ENCODE measurements at places on chromosomes 13 and 19.

DNA sequence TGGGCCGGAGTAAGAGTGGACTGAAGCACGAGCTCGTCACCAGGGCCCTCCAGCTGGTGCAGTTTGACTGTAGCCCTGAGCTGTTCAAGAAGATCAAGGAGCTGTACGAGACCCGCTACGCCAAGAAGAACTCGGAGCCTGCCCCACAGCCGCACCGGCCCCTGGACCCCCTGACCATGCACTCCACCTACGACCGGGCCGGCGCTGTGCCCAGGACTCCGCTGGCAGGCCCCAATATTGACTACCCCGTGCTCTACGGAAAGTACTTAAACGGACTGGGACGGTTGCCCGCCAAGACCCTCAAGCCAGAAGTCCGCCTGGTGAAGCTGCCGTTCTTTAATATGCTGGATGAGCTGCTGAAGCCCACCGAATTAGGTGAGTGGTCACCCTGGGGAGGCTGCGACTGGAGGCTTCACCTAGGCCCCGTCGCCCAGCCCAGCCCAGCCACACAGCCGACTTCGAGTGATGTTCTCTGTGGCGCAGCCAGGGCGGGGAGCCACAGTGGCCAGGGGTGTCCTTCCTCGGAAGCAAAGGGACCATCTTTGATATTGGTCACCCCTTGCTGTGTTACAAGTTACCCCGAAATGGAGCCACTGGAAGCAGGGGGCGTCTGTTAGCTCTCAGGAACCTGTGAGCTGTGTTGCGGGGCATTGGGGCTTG, 5.6 kb downstream of the PIAS4 start:
- DNase-seq: no peak

GRCh38 chr13:106100171-106100919, 435.1 kb downstream of the EFNB2 start:
- no peak for DNase-seq

- DNase-seq: peak; percentile 69
These were observed 4.7 kb downstream of the SLC1A5 start for GRCh38 chr19:46783670-46784069.

- DNase-seq: peak; percentile 99
These were observed 2.8 kb downstream of the MAST1 start for GRCh38 chr19:12841094-12841493.

GRCh38 chr13:112980434-112980833, 11.4 kb downstream of the MCF2L start:
- DNase-seq: no peak

- no peak for DNase-seq
These were observed 9.1 kb downstream of the FFAR2 start for GRCh38 chr19:35457173-35457572.

GRCh38 chr19:17097593-17098126, 22.1 kb downstream of the MYO9B start:
- DNase-seq: no peak

DNA sequence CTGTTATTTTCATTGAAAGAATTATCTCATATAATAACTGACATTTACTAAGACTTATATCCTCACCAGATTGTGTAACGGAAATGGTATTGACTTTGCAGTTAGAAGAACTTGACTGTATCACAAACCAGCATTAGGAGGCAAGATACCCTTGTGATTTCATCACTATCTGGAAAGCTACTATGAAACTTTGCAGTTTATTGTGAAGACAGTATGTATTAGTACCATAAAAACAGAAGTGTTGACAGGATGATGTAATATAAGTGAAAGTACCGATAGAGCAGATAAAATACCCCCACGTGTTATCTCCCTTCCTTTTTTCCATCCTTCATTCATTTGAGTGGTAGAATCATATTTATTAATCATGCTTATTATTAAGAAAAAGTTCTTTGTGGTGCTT, 365.7 kb upstream of the KLHL1 start:
- no peak for DNase-seq

DNA sequence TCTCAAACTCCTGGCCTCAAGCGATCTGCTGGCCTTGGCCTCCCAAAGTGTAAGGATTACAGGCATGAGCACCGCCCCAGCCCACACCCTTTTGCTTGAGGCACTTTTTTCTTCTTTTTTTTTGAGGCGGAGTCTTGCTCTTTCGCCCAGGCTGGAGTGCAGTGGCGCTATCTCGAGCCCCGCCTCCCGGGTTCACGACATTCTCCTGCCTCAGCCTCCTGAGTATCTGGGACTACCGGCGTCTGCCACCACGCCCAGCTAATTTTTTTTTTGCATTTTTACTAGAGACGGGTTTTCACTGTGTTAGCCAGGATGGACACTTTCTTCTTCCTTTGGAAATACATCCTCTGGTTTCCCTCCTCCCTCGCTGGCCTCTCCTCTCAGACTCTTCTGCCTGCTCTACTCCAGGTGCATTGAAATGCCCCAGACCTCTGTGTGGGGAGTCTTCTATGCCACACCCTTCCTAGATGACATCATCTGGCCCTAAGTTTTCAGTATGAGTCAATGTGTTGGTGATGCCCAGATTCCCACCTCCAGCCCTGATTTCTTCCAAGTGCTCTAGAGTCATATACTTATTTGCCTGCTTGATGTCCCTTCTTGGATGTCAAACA, 20.7 kb upstream of the TPT1 start:
- DNase-seq: no peak

DNA sequence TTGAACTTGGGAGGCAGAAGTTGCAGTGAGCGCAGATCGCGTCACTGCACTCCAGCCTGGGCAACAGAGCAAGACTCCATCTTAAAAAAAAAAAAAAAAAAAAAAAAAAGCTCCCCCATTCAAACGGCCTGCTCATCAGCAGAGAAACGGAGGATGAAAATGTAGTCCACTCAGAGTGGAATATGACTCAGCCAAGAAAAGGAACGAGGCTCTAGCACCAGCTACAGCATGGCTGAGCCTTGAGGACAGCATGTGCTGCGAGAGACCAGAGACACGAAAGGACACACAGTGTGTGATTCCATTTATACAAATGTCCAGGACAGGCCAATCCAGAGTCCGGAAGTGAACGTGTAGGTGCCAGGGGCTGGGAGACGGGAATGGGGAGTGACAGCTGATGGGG, 18.1 kb upstream of the MIER2 start:
- DNase-seq: no peak

GRCh38 chr13:29294821-29295220, 300.7 kb downstream of the SLC7A1 start:
- DNase-seq: no peak

DNA sequence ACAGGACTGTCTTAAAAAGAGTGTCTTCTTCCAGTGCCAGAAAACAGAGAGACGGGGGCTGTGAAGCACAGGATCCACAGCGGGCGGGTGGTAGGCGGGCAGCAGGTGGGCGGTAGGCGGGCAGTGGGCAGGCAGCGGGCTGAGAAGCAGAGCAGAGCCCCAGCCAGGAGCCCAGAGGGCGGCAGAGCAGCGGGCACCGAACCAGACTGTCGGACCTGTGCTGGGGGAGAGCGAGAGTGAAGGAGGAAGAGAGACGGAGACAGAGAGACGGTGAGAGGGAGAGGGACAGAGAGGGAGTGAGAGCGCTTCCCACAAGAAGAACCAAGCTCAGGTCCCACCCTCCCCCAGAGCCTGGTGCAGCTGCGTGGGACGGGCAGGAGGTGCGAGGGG, 30.3 kb downstream of the RASA3 start:
- no peak for DNase-seq

DNA sequence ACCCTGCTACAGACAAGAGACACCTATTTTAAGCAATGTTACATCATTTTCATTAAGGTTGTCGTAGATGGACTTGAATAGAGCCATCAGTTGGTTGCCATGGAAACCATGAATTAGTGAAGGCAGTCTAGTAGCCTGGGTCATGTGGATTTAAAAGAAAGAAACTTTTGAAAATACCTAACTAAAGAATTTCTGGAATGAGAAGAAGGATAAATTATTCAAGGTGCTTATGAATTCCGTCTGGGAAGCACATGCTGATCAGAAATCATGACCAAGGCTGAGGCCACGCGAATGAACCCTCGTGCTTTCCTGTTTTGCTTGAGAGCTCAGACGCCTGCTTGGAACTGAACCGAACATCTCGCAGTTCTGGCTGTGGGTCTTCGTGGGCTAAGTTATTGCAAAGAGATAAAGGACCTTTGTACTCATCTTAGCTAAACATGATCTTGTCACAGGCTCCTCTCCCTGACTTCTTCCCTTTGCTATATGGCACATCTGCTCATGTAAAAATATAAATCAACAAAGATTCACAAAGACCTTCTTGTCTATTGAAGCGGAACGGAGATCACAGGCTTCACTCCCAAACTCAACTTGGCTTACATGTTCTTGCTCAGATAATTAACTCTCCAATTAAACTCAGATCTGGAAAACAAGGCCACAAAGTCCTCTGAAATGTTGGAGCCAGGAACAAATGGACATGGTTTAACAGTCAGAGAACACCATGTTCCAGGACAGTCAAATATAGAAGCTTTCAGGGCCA, 140.2 kb downstream of the NUFIP1 start:
- DNase-seq: no peak

- no peak for DNase-seq
These were observed 282.9 kb downstream of the TSHZ3 start for GRCh38 chr19:31066385-31066784.
